Upper lobe of right lung (tissue), 1 donor: ENCODE measurements at places on chromosomes 12 and 14. TPM values are rescaled to one million over a fixed set of nuclear protein-coding genes. Genes with fewer than 3 reads are reported as not detected.

GRCh38 chr12:23556661-23557060 is 392.8 kb downstream of the SOX5 start:
- H3K4me1 ChIP-seq = no peaks in the 10 kb centered on the region
- no peak overlapping the region for H3K4me3 ChIP-seq
- no peak for DNase-seq
- no peaks in the 10 kb centered on the region for H3K36me3 ChIP-seq
- H3K27ac ChIP-seq = no peak overlapping the region

DNA sequence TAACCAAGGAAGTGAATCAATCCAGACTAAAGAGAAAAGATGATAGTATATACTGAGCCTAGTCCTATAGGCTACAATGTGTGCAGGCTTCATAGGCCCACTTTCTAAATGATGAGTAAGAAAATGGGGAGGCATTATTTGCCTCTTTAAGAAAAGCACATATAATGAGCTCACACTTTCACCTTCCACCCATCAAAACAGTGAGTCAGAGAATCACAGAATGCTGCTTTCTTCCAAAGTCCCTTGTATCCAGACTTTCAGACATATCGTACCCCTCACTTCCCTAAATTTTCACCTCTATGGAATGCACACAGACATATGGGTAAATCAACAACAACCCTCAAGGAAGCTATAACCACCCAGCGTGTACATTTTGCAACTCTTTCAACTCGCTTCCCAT is 286.4 kb upstream of the PRKD1 start:
- H3K36me3 ChIP-seq = no peaks in the 10 kb centered on the region
- no peaks in the 10 kb centered on the region for H3K27me3 ChIP-seq
- DNase-seq = no peak
- H3K4me3 ChIP-seq = no peak overlapping the region
- H3K4me1 ChIP-seq = no peaks in the 10 kb centered on the region

The RIPK3 gene
- total RNA-seq = 23.4 TPM

DNA sequence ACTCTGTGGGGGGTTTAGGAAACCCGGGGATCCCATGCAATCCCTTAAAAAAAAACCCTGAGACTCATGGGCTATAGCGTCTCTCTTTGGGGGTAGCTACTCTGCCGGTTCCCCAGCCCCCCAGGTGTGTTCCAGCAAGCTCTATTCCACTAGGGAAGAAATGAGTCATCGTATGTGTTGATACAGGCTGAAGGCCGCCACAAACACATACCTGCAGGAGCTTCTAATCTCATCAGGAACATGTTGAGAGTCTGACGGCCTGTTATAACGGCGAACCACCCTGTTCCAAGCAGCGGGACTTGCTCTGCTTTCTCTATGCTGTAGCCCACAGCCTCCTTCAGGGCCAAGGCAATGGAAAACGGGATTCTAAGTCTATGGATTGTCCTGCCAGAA is 977 bp upstream of the KRT5 start:
- H3K36me3 ChIP-seq = no peaks in the 10 kb centered on the region
- no peak for DNase-seq
- no peaks in the 10 kb centered on the region for H3K4me1 ChIP-seq
- H3K4me3 ChIP-seq = no peak overlapping the region

The CBLN3 gene
- total RNA-seq = 2.9 TPM

GRCh38 chr12:108678104-108678730 is 44.5 kb upstream of the SELPLG start:
- peaks cover 32% of the 10 kb centered on the region for H3K36me3 ChIP-seq
- DNase-seq = no peak
- no peak overlapping the region for H3K27ac ChIP-seq

- no peaks in the 10 kb centered on the region for H3K36me3 ChIP-seq
- no peaks in the 10 kb centered on the region for H3K4me1 ChIP-seq
- no peaks in the 10 kb centered on the region for H3K27me3 ChIP-seq
- H3K27ac ChIP-seq = no peak overlapping the region
These were observed 146.7 kb upstream of the USP15 start for GRCh38 chr12:62113366-62114011.
